ENCODE measurements at places on chromosomes 7 and 10.

GRCh38 chr10:107437921-107438320 is 273.4 kb upstream of the SORCS1 start:
- no peak for DNase-seq

GRCh38 chr10:70369498-70370018 is 12.9 kb downstream of the LRRC20 start:
- DNase-seq, result no peak

- DNase-seq, result no peak
Measured at GRCh38 chr7:135416431-135416830, 93.5 kb downstream of the CNOT4 start.

GRCh38 chr7:135994466-135995205 is 17.5 kb upstream of the MTPN start:
- DNase-seq, result no peak

DNA sequence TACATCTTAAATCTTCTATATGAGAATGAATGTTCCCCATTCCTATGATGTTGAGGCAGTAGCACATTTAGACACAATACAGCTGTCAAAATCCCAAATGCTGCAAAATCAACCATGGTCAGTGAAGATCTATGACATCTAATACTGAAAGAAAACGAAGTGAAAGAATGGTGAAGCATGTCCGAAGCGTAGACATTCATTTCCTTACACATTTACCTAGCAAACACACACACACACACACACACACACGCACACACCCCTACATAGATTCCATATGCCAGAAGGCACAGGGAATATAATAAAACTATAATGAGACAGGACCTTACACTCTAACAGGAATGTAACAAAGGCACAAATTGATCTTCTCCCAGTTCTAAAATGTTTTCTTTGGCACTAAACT is 32.5 kb downstream of the CCDC6 start:
- no peak for DNase-seq

- no peak for DNase-seq
Measured at GRCh38 chr10:92530891-92531535, 42.9 kb downstream of the IDE start.

GRCh38 chr7:996079-996872 is 13.3 kb downstream of the CYP2W1 start:
- no peak for DNase-seq
